CD4-positive, alpha-beta T cell (primary cell): ENCODE measurements at places on chromosomes 5 and 9.
A peak's percentile ranks its signal among the peaks of the same experiment; 100 is the strongest.

DNA sequence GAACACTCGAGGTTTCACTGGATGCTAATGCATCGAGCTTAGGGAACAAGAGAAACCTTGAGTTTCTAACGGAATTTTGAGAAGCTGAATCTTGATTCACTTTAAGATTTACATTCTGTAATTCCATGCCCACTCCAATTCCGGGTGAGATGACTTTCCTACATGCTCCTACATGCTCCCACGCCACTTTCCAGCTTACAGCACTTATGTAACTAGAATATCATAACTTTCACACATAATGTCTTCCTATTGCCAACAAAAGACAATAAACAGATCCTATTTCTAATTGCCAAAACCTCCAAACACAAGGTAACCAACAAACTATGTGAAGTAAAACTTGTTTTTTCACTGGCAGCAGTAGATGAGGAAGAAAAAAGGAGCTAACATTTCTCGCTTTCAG is 72.9 kb downstream of the ECPAS start:
- no peak for DNase-seq

- DNase-seq = no peak
These were observed 203.0 kb upstream of the TUT7 start for GRCh38 chr9:86557063-86557766.

- no peak for DNase-seq
These were observed 28.5 kb downstream of the KCNV2 start for GRCh38 chr9:2745560-2746380.

DNA sequence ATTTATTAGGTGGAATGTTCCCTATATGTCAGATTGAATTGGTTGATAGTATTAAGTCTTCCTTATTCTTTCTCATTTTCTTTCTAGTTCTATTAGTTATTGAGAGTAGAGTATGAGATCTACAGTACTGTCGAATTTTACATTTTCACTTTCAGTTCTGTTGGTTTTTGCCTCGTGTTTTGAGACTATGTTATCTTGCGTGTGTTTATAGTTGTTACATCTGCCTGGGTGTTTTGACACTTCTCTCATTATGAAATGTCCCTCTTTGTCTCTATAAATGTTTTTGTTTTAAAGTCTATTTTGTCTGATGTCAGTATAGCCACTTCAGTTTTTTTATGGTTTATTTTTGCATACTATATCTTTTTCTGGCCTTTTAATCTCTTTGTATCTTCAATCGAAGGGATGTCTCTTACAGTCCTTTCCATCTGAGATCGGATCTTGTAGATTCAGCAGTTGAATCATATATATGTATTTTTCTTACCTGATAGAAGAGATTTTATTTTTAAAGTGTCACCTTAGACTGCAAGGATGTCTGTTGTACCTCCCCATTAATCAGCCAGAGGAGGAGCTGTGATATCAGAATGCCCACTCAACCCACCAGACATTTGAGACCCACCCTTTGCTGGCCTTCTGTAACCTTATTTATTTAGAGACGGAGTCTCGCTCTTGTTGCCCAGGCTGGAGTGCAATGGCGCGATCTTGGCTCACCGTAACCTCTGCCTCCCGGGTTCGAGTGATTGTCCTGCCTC is 20.7 kb downstream of the EHMT1 start:
- DNase-seq = no peak

GRCh38 chr5:159567461-159567860 is 237.2 kb upstream of the IL12B start:
- no peak for DNase-seq

GRCh38 chr5:69364414-69364813 is 4.9 kb downstream of the AK6 start:
- no peak for DNase-seq

DNA sequence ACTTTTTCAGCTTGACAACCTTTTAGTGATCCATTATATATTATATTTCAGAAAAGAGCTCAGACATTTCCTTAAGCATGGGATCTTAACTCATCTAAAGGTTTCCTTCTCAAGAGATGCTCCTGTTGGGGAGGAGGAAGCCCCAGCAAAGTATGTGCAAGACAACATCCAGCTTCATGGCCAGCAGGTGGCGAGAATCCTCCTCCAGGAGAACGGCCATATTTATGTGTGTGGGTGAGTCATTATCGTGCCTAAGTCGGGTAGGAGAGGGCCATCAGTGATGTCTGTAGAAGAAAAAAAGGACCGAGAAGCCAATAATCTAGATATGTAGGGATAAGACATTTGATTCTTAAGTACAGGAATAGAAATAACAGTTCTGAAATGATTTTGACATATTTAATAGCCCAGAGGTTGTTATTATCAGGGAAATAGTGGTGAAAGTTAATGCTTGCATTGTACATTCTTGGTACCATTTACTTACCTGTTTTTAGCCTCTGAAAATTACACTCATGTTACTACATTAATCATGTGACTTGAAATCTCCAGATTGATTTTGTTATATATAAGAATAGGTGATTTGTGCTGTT is 28.2 kb downstream of the MTRR start:
- no peak for DNase-seq

DNA sequence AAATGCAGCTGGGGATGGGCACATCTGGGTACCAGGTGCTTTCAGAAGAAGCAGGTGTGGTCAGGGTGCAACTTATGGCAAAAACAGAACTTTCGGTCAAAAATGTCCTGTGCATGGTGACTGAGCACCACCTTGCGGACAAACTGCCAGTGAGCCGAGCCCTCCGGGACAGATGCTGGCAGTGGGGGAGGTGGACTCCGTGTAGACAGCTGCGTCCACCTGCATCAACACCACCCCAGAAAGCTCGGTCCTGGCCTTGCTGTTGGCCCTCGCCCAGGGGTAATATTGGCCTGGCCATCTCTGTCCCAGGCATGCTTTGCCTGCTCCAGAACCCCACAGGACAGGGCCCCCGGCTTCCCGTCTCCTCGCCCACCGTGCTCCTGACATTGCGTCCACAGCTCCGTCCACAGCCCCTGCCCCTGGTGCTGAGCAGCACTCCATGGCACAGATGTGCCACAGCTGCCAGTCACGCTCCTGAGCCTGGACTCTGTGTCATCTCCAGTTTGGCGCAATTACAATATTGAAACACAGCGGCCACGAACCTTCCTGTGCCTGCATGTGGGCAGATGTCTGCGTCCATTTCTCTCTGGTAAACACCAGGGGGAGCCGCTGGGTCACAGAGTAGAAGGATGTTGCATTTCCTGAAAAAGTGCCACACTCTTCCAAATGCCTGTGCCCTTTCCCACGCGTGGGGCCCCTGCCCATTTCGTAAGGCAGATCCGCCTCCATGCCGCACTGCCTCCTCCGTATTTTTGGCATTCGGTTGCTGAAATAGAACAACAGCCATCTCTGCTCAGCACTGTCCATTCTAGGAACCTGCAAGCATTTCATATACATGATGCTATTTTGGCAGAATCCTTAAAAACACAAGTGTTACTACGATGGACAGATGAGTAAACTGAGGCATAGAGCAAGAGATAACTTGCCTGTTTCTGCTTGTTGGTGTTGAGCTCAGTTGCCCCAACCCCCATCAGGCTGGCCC is 33.4 kb upstream of the SLC6A19 start:
- DNase-seq = peak; percentile 63

DNA sequence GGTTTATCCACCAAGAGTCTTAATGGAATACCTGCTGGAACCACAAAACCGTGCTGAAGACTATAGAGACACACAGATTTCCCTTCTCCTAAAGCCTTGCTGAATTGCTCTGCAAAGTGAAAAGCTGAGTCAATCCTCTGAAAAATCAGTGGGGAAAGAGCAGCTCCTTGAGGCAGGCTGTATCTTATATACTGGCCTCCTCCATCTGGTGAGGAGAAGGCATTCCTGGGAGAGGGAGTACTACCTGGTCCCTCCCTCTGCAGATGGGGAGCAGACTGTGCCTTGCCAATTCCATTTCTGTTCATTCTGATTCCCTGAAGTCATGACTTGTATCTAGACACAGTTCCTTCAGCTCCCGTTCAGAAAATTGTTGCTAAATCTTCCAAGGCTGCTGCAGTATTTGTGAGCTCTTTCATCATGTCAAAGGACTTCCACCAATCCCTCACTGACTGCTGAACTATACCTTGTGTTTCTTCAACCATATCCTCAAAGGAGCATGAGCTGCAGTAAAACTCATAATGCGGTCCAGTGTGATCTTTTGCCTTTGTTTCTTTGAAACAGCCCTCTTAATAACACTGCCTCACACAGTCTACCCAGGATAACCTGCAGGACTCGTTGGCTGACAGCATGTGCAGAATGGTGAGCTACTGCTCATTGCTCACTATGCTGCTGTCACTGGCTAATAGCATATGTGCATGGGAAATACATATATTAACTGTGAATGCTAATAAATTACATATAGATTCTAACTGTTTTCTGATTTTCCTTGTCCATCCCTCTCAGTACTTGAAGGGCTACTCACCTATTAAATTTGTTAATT is 84.5 kb downstream of the FOXD1 start:
- DNase-seq = no peak
